Colonic mucosa (tissue), 4 donors: ENCODE measurements at places on chromosomes 11 and 22. TPM values are rescaled to one million over a fixed set of nuclear protein-coding genes. Genes with fewer than 3 reads are reported as not detected.

Gene MPZL3
- 27.8 TPM for total RNA-seq

Gene OPCML
- not detected for total RNA-seq

Gene MISFA
- total RNA-seq: 2.5 TPM

Gene CASP5
- 47.3 TPM for total RNA-seq

Gene SYT8
- total RNA-seq: 1.7 TPM
